ENCODE measurements at places on chromosomes 2 and 18. TPM values are rescaled to one million over a fixed set of nuclear protein-coding genes. Genes with fewer than 3 reads are reported as not detected.

The GPR39 gene
- total RNA-seq: not detected

The LCT gene
- total RNA-seq: not detected

The KLHL29 gene
- 1.1 TPM for total RNA-seq

The DSG4 gene
- not detected for total RNA-seq

The NOL4 gene
- total RNA-seq: not detected

The CRYGD gene
- total RNA-seq: not detected

The PRSS56 gene
- total RNA-seq: not detected

The ITGB6 gene
- 0.99 TPM for total RNA-seq

The CACNB4 gene
- 0.25 TPM for total RNA-seq

The PTPRN gene
- total RNA-seq: 0.11 TPM

The DAW1 gene
- 0.19 TPM for total RNA-seq

The DSC3 gene
- not detected for total RNA-seq

The DNAH7 gene
- 0.11 TPM for total RNA-seq

The RIT2 gene
- not detected for total RNA-seq

The MOGAT1 gene
- 0.44 TPM for total RNA-seq

The LIMS2 gene
- total RNA-seq: 173 TPM

The PROKR1 gene
- not detected for total RNA-seq

All from left ventricle myocardium inferior (tissue), 1 donor.